ENCODE measurements at places on chromosomes 3 and 15.
A peak's percentile ranks its signal among the peaks of the same experiment; 100 is the strongest.

DNA sequence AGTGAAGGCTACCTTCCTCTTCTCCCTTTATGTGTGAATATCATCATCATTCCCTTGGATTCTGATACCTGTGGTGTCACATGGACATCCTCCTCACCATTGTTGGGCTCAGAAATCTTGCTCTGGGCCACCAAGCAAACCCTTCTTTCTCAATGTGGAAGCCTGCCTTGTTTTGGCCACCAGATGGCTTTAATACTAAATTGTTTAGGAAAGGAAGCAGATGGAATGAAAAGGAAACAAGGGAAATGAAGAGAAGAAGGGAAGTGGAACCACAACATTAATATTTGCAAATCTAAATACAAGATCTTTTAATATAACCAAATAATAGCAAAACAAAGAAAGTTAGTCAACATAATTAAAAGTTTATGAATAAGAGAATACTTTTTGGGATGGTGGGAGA lies 14.0 kb downstream of the FAM227B start:
- DNase-seq: no peak

GRCh38 chr3:172272698-172273097 lies 175.6 kb downstream of the GHSR start:
- DNase-seq: no peak

DNA sequence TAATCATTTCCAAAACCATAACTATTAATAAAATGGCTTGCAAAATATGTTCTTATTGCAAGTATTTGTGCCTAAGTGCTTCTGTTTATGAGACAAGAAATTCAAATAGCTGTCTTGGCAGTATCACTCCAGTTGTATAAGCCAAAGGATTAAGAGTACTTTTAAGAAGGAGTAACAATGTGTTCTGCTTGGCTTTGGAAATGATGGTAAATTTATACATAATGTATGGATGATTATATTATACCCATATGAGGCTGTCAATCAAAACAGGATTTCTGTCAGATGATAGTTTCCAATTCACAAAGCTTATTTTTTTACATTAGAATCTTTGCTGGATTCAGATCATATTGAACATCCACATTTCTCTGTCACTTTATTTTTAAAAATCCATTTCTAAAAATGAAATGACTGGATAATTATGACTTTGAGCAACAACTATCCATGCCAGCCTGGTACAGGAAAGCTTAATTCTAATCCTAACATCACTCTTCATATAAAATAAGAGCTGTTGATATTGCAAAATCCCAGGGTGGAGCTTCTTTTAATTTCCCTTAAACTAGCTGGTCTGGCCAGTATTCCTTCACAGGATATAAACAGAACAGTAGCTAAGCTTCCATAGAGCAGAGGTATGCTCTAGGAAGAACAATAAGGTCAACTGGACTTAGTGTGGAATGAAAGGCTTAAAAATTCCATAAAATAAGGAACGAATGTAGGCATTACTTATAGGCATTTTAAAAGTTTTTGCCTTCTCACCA lies 30.0 kb upstream of the ZNF280D start:
- no peak for DNase-seq

- no peak for DNase-seq
Measured at GRCh38 chr3:117518364-117518763, 808.8 kb downstream of the TUSC7 start.

DNA sequence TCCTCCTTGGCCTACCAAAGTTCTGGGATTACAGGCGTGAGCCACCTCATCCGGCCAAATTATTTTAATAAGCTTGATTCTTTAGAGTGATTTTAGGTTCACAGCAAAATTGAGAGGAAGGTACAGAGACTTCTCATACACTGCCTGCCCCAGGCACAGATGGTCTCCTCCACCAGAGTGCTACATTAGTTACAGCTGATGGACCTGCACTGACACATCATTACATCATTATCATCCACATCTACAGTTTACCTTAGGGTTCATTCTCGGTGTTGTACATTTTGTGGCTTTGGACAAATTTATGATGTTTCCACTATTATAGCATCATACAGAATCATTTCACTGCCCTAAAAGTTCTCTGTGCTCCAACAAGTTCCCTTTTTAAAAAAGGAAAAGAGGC lies 4.4 kb upstream of the VPS8 start:
- no peak for DNase-seq

GRCh38 chr3:127604035-127604434 lies 5.8 kb downstream of the MCM2 start:
- DNase-seq: no peak

DNA sequence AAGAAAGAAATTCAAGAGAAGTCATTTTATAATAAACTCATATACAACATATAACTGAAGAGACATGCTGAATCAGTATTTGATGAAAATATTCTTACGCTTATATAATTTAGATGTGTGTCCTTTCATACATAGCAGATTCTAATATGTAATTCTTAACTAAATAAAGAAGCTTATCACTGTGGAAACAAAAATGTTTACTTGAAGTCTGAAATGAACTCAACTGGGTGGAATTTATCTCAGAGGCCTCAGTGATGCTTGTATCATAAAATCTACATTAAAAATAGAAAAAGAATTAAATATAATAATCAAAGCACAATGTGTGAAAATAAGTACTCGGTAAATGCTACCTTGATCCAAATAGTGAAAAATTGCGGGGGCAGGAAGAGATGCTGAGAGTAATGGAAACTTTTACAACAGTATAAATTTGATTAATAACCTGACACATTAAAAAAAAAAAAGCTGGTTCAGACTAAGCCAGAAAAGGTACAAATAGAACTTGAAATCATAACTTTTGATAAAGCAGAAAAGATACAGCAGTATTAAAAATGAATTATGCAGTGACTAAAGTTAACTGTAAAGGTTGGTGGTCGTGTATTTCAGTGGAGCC lies 12.0 kb upstream of the CBLB start:
- DNase-seq: no peak

DNA sequence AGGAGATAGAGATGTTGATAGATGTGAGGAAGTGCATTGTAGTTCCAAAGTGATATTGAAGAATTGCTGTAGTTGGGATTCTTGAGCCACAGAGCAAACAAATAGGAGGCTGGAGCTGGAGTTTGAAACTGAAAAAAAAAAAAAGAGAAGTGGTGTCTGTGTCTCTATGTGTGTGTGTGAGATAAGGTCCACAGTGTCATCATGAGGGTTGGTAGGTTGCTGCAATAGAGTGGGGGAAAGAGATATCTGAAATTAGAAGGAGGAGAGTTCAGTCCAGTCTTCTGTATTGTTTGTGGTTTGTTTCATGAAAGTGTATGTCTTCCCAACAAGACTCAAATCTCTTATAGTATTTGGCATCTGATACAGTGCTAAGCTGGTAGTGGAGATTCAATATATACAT lies 37.3 kb upstream of the CACNA1D start:
- DNase-seq: no peak

DNA sequence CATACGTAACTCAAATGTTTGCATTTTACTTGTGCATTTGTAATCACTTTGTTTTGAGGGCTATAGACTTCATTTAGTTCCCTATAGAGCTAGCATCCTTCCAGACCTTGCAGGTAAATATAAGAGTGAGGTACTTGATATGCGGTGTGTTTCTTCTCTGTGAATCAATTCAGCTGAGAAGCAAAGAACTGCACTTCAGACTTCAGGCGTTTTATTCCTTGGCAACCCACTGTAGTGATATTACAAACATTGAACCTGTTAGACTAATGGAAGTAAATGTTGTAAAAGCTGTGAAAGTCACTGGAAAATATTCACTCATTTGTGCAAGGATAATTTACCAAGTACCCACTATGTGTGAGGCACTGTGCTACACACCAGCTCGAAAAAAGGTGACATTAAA lies 94.1 kb upstream of the CHL1 start:
- no peak for DNase-seq

- DNase-seq: no peak
Measured at GRCh38 chr3:139230391-139230790, 113.4 kb upstream of the MRPS22 start.

GRCh38 chr15:40693904-40694687 lies 878 bp upstream of the RAD51 start:
- DNase-seq: peak; percentile 36

- DNase-seq: no peak
Measured at GRCh38 chr3:177300039-177300833, 103.0 kb upstream of the TBL1XR1 start.

- no peak for DNase-seq
Measured at GRCh38 chr3:27500035-27500434, 15.9 kb upstream of the SLC4A7 start.

- peak; percentile 83 for DNase-seq
Measured at GRCh38 chr15:36883713-36884517, 216.4 kb downstream of the MEIS2 start.

DNA sequence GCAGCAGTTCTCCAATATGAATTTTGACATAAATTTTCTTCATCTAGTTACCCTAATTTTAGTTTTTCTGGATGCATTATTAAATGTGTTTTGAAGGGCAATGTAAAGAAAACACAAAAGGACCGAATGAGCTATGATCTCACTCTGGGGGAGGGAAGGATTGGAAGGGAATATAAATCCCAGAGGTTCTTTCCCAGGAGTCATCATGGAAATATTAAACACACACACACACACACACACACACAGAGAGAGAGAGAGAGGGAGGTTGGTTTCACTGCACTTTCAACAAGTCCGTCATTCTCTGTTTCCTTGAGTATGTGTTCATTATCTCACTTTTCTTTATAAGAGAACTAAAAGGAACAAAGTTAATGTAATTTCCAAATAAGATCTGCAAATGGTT lies 70.7 kb upstream of the DCBLD2 start:
- no peak for DNase-seq

DNA sequence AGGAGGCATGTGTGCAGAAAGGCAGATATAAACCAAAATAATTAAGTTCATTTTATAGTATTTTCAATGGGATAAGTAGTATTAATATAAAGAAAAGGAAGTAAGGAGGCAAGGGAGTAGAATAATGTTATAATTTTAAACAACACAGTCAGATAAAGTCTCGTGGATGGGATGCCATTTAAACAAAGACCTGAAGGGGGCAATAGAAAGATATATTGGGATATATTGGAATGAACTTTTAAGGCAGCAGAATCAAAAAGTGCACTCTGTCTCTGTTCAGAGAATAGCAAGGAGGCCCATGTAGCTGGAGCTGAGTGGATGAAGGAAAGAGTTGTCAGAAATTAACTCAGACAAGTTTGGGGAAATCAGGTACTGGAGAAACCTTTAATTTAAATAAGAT lies 158.7 kb downstream of the CGGBP1 start:
- peak; percentile 3 for DNase-seq

DNA sequence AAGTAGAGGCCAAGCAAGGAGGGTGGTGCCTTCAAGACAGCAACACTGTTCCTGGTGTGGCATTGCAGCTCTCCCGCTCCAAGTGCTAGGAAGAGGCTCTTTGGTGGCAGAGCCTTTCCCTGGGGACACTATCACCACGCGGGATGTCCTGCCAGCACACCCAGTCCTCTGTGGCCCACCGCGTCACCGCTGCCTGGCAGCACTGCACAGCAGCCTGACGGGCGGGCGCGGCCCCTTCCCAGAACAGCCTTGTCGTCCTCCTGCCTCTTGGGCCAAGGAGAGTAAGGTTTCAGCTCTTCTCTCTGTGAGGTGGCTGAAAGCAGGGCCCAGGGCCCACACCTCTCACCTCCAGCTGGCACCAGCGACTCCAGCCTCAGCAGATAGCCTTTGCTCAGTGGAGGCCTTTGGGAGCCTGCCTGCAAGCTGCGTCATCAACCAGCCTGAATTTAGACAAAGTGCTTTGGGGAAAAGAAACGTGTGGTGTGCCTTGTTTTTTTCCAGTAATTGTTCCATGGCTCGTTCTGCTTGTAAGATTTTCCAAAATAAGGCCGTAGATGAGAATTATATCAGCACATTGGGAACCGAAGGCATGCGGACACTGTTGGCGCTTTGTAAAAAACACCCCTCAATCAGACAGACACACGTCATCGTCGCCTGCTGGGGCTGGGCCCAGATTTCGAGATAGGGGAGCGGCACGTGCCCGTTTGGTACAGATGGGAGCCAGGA lies 65.0 kb downstream of the AAGAB start:
- DNase-seq: peak; percentile 17

DNA sequence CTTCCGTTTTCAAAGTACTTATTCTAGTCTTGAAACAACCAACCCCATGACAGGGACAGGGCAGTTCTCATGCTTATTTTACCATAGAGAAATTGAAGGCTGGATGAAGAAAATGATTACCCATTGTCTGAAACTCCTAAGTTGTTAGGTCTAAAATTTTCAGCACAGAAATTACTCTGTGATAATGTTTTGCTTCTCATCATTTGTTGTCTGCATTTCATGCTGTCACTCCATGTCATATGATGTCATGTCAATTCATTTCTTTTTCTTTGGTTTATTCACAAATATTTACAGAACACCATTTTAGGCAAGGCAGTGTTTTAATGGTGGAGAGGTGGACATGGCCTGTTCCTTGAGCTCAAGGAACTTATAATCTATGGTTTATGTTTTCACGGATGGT lies 98.2 kb upstream of the RASGRP1 start:
- no peak for DNase-seq

DNA sequence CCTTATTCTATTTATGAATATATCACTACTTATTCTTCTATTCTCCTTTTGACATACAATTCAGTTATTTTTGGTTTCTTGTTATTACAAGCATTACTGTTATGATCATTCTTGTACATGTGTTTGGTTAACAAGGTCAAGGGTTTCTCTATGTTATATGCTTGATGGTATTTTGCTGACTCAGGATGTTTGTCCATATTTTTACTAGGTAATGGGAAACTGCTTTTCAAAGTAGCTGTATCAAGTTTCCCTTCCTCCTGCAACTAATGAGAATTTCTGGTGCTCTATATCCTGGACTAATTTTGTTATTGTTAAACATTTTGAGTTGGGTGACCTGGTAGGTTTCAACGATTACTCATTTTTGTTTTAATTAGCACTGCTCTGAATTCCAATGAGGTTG lies 841.0 kb downstream of the OTOL1 start:
- no peak for DNase-seq

- peak; percentile 1 for DNase-seq
Measured at GRCh38 chr3:85821130-85821756, 862.5 kb downstream of the CADM2 start.

DNA sequence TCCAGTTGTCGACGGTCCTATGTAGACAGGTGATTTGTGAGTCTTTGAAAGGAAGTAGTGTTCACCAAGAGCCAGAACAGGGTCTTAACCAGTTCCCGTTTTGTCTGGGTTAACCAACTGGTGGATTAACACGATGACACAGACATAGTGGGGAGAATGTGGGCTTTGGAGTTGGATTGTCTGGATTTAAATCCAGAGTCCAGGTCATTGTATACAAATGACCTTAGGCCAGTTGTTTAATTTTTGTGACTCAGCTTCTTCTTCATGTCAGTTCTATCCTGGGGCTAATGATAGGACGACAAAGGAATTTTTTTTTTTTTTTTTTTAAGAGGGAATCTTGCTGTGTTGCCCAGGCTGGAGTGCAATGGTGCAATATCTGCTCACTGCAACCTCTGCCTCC lies 126.7 kb downstream of the LPP start:
- no peak for DNase-seq

- peak; percentile 42 for DNase-seq
Measured at GRCh38 chr15:85583923-85584390, 203.6 kb downstream of the AKAP13 start.

GRCh38 chr15:47950447-47950846 lies 170.3 kb upstream of the SLC24A5 start:
- no peak for DNase-seq

GRCh38 chr3:10911350-10912002 lies 81.1 kb upstream of the SLC6A1 start:
- DNase-seq: no peak

GRCh38 chr3:185362850-185363661 lies at the start of gene MAP3K13:
Gene MAP3K13 (plus strand): TSS chr3:185363136. CDS start chr3:185428582, 65,446 bp downstream.
- peak; percentile 86 for DNase-seq
